NCI-H1048 (cell line): ENCODE measurements at places on chromosomes 3 and 15.

DNA sequence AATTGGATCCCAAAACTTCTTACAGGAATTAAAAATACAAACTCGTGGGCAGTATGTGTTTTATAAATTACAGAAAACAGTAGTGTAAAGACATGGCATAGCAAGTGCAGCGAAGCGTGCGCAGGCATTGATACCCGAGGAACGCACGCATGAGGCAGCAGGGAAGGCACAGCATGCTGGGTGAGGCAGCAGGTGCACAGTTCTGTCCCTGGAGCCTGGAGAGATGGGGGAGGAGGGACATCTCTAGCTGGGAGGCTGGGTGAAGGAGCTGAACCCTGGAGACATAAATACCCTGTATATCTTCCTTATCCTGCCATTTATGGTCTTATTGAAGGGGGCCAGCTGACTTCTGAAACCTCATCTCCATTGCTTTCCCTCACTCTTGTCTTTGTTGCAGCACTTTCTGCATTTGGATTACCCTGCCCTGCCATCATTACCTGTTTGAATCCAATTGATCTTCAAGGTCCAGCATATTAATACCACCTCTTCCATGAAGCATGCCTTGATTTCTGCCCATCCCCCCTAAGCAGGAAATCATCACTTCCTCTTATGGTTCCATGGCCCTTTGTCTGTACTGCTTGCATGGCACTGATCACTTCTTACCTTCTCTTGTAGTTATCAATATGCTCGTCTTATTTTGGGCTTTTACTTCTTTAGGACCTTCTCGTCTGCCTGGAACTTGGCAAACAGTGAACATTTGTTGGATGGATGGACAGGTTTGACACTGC lies 20.5 kb downstream of the LPP start:
- no peak for DNase-seq

- DNase-seq, result no peak
These were observed 56.1 kb downstream of the CALML4 start for GRCh38 chr15:68149059-68149458.

DNA sequence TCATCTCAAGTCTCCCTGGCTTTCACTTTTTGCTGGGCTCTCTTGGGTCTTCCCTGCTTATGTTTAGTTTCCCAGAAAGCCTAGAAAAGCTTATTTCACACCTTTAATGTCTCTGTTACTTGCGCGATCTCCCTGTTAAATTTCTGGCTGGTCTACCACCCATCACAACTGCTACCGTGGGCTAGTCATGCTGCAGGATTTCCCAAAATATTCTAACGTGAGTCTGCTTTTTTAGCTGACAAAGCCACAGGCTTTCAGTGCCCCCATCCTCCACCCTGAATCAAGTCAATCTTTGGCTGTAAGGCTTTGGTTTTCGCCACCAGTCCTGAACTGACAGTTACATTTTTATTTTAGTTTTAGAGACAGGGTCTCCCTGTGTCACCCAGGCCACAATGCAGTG lies 74.1 kb downstream of the SUMF1 start:
- DNase-seq, result no peak

- no peak for DNase-seq
These were observed 261.6 kb upstream of the NR2F2 start for GRCh38 chr15:96068897-96069296.

DNA sequence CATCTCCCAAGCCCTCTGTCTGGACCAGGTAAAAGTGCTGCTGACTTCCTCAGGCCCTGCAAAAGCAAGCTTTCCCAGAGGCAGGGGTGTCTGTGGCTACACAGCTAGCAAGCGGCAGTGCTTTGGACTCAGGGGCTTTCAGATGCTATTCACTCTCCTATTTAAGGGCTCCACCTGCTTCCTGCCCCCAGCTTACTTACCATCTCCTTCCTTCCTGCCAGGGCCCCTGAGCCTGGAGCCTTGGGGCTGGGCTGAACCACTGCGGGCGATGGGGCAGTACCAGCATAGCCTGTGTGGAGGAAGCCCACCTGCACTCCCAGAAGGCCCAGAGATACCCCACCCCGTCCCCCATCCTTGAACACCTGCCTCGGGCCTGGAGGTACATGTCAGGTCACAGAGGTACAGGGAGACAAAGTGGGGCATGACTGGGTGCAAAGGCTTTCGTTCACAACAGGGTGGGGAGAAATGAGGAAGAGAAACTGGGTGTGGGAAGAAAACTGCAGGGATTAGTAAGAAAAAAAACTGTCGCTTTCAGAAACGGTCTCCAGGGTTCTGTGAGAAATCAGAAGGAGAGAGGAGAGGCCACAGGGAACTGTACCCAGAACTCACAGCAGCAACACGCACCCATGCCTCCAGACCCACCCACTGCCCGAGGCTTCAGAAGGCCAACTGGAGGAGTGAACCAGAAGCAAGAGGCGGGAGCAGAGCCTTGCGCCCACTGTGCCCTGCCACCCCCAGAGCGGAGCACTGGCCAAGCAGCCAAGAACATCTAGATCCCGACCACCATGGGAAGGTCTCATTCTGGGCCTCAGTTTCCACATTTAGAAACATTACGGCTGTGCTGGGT lies 49.5 kb downstream of the CCDC12 start:
- DNase-seq, result no peak

DNA sequence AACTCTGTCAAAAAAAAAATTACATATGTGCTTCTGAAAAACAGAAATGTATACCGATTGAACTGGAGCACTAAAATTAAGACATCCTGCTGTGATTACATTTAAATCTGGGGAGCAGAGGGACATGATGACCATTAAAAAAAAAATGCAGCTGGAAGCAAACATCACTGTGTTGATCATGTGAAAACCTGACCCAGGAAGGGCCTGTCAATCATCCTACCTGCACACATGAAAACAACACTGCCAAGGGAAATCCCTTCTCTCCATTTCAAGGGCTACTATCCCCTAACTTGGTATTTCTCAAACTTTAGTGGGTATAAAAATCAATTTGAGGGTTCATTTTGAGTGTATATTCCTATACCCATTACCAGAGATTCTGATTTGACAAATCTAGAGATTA lies 719.9 kb upstream of the CBLB start:
- DNase-seq, result no peak

DNA sequence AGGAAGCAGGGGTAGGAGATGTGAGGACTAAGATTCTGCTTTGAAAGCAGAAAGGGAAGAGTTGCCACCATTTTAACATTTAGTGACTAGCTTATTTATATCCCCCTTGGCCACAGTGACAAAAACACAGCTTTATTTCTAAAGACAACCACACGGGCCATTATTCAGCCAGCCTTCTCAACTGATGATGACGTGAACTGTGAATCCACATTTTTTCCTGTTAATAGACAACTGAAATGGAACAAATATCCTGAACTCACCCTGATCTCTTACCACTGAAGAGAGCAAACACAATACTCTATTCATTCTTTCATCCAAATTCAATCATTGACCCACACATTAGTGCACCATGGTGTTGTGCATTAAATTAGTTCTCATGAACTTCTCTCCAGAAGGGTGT lies 145.1 kb downstream of the TNIK start:
- DNase-seq, result no peak

- no peak for DNase-seq
These were observed 3.4 kb downstream of the CIB2 start for GRCh38 chr15:78127882-78128281.

DNA sequence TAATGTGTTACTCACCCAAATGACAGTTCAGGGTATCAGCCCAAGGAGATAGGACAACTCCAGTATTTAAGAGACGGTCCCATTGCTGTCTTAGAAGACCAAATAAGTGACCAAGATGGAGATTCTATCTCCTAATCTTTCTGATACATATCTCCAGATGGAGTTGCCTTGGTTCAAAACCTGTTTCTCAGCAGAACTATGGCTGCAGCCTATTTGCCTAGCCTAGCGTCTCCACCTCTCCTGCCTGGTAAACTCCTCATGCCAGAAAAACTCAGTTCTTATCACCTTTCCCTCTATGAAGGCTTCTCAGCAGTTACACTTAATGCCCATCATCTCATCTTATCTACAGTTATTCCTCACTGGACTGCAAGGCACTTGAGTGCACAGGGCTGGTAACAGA lies 1.2 kb upstream of the CSPG5 start:
- DNase-seq, result no peak
